AG10803 (cell line): ENCODE measurements at places on chromosomes 2 and 18.

- DNase-seq: no peak
Measured at GRCh38 chr2:28586867-28587266, 91.0 kb downstream of the PLB1 start.

DNA sequence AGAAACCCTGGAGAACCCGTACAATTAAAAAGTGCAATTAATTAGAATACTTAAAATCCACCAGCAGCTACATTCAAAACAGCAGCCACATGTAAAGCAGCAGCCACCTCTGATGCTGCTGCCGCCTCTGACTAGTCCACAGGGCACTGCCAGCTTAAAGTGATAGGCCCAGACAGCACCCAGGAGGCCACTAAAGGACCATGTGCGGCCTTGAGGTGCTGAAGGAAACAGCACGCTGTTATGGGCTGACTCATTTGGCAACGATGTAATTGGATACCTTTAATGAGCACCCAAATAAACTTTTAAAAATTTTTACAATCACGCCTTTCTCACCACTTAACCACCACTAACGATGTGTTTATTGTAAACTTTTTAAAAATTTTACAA lies 209.3 kb upstream of the NCKAP5 start:
- peak; percentile 27 for DNase-seq

DNA sequence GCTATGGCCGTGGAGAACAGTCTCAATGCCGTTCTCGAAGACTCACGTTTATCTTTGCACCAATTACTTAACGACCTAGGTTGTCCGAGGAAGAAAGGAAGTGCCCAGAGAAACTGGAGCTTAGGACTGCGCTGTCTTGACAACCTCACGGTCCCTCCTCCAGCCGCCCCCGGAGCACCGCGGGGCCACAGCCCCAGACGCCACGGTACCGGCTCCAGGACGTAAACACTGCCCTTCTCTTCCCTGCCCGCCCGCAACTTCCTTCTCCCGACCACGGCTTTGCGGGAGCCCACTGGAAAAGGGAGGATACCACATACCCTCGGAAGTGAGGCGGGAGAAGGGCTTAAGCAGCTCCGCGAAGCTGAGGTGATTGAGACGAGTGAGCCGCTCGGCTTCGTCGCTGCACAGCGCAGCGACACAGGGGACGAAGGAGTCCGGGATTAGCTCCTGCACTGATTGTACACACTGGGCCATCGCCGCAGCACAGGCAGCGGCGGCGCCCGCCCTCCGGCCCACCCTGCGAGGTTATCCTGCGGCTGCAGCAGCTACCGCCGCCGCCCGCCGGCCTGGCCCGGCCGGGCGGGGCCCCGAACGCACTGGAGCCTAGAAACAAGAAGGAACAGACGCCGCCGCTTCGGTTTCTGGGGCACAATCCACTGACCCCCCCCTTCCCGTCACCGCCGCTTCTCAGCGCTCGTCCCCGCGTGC lies 483 bp downstream of the TRAPPC8 start:
- DNase-seq: peak; percentile 43

DNA sequence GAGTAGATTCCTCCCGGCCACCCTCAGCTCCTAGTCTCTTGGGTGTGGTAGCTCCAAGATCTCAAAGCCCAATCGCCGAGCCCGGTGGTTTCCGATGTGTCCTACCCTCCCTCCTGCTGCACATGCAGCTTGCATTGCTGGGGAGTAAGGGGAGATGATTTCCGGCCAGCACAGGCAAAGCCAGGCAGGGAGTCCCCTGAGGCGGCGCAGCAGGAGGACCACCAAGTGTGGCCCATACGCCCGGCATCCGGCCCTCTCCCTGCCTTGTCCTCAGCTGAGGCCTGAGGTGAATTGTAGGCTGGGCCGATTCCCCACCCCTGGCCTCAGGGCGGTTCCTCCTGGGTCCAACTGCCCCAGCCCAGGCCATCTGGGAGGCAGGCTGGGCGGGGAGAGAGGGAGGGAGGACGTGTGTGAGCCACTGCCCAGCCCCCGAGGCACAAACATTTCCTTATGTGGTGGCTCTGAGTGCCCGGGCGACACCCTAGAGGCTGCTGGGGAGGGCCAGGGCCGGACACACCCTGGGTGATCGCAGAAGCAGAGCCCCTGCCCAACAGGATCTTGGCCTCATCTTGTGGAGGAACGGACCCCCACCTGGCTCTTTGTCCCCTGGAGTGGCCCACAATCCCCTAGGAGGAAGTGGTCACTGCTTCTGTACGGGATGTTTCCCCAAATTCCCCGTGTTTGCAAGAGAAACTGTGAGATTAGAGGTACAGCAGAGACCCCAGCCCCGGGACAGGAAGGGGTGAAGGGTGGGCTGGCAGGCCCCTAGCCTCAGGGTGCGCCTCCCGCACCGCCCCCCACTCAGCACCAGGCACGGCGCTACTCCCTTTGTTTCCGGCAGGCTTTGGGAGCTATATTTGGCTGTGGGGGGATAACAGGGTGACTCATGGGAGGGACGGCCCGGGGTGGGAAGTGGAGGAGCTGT lies 41.9 kb upstream of the PTMA start:
- DNase-seq: peak; percentile 96

DNA sequence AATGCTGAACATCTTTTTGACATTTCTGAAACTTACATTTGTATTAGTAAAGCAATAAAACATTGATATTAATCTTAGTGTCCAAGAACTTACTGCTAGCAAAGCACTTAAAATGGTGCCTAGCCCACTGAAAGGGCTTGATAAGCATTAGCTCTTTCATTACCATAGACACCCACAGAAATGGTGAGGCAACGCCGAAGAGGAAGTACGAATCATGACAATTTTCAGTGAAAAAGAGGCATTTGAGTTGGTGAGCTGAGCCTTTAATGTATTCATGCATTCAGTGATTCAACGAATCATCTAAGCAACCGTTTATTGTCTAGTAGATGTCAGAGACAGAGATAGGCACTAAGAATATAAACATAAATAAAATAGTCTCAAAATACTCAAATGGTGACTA lies 101.1 kb downstream of the PIGN start:
- DNase-seq: no peak

DNA sequence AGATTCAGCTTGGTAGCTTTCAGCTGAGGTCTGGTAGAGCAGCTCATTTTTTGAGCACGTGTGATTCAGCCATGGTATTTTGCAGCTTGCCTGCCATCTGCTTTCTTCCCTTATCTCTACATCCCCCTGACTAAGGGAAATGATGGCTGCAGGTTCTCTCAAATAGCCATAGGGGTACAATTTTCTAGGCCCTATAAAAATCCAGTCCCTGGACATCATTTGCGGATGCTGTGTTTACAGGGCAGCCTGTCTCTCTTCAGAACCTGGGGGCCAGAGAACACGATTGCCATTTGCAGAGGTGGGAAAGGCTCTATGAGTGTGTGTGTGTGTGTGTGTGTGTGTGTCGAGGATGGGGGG lies 442.7 kb upstream of the MEIS1 start:
- DNase-seq: no peak

DNA sequence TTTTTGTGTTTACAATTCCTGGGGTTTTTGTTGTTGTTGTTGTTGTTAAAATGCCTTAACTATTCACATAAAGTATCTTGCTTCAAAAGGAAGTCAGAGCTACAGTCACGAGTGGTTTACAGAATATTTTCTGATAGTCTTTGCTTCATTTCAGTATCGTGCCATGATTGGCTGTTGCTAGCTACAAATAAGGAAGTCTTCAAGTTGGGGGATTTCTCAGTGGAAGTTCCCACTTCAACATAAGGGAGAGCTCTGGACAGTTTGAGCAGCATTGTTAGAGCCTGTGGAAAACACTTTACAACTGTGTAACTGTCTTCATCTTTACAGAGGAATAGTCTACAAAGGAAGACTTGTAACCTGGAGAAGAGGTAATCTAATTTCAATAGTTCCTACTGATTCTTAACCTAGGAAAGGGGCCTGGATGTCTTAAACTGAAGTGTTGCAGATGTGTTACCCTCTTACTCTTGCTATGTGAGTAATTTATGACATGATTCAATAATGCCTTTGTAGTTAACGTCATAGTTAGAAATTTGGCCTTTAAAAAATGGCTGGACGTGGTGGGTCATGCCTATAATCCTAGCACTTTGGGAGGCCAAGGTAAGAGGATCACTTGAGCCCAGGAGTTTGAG lies 23.4 kb upstream of the TANK start:
- DNase-seq: peak; percentile 23

- no peak for DNase-seq
Measured at GRCh38 chr2:141041281-141041680, 1089.5 kb downstream of the LRP1B start.

- DNase-seq: no peak
Measured at GRCh38 chr2:144324446-144325045, 195.4 kb downstream of the ZEB2 start.

DNA sequence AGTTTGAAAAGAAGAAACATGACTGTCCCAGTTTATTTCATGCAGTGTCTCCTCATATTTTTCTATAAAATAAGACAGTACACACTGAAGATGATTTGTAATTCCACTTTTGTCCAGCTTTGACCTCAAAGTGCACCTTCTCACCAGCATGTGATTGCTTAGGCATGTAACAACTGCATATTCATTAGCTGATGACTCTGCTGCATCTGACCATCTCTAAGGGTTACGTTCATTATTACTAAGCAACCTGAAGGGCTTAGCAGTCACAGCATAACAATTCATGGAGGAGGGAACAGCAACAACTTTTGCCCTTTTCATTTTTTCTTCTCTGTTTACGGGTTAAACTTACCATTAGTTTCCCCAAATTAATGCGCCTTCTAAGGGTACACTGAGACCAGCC lies 330.6 kb upstream of the PIK3C3 start:
- DNase-seq: peak; percentile 3

DNA sequence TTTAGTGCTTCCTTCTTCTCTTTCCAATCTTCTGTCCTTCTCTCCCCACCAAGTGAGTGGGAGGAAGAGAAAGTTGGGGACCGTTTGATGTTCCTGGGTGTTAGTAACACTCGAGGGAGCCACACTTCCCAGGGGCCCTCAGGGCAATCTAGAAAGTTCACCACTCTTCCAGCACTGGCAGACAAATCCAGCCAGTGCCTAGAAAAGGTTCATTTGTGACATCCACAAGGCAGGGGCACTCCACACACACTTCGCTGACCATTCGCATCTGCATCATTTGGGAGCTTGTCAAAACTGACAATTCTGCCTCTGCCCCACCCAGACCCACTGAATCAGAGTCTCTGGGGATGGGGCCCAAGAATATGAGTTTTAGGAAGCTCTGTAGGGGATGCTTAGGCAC lies 86.8 kb upstream of the ST3GAL5 start:
- DNase-seq: no peak

DNA sequence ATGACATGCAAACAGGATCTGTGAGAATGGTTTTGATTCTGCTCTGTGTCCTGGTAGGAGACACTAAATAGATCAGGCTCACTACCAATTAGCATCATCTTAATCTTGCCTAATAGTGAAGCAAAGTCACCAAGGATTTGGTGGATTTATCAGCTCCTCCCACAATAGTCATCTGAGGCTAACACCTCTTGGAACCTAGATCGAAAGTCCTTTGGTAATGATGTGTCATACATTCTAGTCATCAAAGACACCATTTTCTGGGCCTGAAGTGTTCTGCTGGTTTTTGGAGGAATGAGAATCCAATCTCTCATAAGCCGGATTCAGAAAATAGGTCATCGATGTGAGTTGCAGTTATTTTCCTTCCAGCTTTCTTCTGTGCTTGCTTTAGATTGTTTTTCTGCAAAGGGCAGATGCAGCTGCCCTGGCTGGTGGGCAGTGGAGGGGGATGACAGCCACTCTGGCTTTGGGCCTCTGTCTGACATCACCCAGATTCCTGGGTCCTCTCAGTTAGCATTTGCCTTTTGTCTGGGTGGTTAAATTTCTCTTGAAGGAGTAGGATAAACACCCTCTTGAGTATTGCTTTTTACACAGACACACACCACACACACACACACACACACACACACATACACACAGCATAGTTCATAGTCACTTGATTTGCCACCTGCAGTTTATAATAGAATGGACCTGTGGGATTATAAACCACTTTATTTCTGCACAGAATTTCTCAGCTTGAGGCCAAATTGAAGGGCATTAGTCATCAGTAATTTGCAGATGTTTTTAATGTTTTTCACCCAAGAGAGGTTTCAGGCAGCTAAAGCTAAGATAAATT lies at the start of gene MYO3B:
Gene MYO3B, plus strand, starts transcription at position 198 of the 832 bp plus-strand sequence. Its CDS starts 141 bp downstream, at position 339.
- peak; percentile 80 for DNase-seq

DNA sequence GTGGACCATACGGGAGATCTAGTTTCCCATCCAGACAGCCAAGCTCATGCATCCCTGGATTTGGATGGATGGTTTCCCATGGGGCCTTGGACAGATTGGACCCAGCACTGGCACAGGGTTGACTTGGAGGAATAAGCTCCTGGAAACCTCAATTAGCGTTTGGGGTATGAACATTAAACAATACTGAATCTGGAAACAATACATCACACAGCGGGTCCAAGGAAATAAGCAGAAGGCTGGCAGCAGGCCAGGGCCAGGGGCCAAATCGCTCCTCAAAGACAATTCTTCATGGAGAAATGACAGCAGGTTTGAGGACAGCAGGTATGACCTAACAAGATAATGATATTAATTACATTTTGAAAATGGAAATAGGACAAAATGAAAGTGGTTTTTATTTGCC lies 540.6 kb downstream of the RIT2 start:
- DNase-seq: no peak

DNA sequence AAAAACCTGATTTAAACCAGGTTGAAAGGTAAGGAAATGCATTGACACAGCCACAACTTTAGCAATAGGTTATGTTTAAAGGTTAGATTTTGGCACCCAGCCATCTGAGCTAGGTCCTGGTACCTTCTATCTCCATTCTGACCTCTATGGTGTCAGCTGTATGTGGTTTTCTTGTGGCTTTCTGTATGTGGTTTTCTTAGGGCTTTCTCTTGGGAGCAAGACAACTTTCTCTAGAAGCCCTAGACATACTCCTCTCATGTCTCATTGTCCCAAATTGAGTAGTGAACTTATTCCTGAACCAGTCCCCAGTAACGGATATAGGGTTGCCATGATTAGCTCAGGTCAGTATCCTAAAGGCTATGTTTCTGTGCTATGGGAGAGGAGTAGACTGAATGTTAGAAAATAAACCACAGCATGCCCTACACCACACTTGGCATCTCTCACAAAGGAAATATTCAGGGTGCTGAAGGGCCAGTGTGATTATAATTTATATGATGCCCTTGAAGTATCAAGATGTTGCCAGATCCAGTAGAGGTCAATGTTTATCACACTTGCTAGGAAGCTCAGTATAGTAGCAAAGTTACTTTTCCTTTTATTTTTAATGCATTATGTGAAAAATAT lies 176.1 kb downstream of the CAPN13 start:
- peak; percentile 22 for DNase-seq

- no peak for DNase-seq
Measured at GRCh38 chr2:234835738-234836137, 116.1 kb upstream of the SH3BP4 start.

- no peak for DNase-seq
Measured at GRCh38 chr2:128710729-128711128, 392.1 kb upstream of the HS6ST1 start.

DNA sequence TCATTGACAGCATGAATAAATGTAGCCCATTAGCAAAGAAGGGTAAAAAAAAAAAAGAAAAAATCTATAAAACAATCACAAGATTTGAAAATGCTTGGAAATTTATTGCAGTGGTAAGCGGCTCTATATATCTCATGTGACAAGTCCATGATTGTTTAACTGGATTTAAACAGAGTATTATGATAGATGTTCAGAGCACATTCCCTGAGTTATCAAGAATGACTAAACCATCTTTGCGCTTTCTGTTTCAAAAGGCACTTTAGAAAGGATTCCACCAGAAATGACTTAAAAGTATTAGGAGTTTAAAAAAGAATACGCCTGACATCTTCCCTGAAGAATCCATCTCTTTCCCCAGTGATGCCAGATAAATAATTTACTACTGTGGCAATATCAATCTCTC lies 409.5 kb upstream of the UBE2E3 start:
- DNase-seq: no peak
